ENCODE measurements at places on chromosomes 4 and X.
A peak's percentile ranks its signal among the peaks of the same experiment; 100 is the strongest.

- no peak for DNase-seq
These were observed 216.9 kb downstream of the RELL1 start for GRCh38 chr4:37469286-37469685.

- DNase-seq = no peak
These were observed 22.3 kb upstream of the RASGEF1B start for GRCh38 chr4:81494031-81494431.

DNA sequence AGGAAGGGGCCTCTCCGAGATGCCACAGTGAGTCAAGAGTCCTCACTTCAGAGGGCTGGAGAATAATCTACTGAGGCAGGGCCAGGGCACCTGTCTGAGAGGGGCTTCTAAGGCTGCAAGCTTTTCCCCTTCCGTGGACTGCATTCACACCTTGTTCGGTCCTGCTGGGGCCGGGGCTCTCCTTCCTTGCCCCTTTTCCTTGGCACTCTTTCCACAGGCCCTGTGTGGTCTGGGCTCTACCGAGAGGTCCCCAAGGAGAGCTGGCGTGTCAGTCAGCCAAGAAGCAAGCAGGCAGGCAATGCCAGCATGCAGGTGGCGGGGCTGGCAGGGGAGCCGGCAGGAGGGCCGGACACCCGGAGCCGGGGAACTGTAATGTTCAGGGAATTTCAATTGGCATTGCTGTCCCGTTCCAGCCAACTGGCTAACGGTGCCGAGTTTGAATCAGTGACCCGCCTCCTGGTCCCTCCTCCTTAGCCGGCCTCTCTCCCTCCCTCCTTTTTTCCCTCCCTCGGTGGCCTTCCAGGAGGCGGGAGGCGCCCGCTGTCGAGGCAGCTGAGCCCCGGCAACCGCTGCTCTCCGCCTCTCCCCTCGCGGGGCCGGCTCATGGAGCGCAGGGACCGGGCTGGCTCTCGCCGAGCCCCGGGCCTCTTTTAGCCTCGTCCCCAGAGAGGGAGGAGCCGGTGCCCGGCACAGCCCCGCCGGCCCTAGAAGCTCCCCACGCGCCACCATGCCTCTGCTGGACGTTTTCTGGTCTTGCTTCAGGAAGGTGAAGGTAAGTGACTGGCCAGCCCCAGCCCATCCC is at the start of gene STARD8:
TSS of gene STARD8 (plus strand) at position 511 of the 802 bp plus-strand sequence. CDS start at position 728, 217 bp downstream.
- peak; percentile 47 for DNase-seq

- DNase-seq = no peak
These were observed 67.1 kb upstream of the SPIN4 start for GRCh38 chrX:63418211-63418610.

GRCh38 chrX:71143508-71143907 is 1.1 kb upstream of the NLGN3 start:
- no peak for DNase-seq

DNA sequence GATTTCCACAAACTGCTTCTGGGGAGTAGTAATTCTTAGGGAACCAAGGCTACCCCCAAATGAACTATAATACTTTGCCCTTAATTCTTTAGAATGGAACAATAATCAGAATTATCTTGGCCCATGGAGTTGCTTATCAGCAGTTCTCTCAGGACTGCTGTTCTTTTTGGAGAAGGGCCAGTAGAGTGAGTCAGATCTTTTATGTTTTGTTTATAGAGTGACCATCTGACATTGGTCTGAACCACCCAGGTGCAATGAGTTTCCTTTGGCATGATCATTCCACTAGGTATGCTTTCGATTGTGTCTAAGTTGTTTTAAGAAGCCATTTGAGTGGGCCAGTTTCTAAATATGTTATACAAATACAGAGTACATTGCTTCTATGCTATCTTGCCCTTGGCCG is 31.8 kb downstream of the PRRG1 start:
- peak; percentile 7 for DNase-seq

- DNase-seq = no peak
These were observed 16.3 kb downstream of the BTK start for GRCh38 chrX:101369687-101370086.

DNA sequence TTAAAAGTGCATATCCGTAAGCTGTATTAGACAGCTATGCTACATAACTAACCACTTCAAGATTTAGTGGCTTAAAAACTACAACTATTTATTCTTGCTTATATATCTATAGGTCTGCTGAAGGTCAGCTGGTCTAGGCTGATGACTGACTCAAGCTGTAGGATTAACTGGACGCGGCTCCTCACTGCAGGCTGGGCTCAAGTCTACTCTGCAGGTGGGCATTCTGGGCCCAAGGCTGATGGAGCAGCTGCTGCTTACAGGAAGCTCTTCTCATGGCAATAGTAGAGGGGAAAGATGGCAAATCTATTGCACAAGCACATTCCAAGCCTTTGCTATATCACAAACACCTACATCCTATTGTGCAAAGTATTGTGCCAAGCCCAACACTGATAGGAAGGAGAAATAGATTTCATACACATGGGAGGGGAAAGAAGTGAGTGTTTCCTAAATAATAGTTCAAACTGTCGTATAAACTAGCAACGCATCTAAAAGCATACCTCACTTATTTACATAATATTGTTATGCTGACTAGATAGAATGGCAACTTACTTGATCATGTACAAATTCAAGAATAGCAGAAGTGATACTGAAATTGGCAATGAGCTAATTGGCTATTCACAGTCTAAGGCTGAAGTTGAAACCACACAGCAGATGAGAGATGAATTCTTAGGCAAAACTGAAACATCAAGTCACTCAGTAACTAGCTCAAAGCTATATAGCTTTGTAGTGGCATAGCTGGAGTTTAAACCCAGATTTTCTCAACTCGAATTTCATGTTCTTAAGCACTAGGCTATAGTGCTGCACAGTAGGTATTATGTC is 263.8 kb downstream of the NKX6-1 start:
- DNase-seq = no peak

DNA sequence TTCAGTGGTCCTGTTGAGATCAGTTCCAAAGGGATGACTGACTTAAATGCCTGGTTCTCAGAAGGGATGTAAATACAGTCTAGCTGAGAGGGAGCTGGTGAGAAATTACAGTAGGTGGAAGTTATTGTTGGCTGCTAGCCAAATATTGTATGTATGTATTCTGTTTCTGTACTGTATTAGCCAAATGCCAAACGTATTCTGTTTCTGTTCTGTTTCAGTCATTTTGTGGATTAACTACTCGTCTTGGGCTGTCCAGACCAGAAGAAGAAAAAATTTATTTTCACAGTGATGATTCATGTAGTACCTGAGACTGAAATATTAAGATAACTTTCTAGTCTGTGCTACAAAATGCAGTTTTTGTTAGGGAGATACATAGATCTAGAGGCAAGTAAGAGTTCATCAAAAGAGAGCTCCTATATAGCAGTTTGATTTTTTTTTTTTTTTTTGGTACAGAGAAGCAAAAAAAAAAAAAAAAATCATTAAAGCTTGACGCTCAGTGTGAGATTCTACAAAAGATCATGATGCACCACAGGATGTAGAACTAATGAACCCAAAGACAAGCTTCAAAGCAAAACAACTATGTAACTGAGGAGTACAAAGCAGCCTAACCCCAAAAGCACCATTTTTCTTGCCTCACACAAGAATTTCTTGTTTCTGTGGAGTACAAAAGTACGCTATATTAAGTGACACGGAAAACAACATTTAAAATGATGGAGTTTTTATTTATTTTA is 54.8 kb downstream of the CASP6 start:
- peak; percentile 22 for DNase-seq

- no peak for DNase-seq
These were observed 336.7 kb upstream of the GNPDA2 start for GRCh38 chr4:45062935-45063545.

DNA sequence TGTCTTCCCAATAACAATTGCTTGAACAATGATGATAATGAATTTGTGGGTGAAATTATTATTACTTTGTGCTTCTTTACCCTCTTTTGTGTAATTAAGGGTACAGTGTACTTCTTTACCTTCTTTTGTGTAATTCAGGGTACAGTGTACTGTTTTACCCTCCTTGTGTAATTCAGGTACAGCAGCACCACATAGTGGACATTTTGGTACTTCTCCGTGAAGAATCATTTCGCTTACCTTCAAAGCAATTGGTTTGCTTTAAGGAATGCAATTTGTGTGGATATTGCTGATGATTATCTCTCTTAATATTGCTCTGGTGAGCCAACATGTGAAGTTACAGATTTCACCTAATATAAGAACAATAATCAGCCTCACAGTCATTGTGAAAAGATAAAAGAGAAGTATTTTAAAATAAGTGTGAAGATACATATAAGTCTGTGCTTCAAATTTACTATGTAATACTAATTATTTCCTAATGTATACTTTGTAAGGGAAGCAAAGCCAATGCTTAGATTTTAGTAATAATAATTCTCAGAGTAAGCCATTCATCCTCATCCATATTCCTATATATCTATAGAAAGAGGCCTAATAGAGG is 27.2 kb upstream of the SEC24B start:
- peak; percentile 63 for DNase-seq
